Neural progenitor cell (in vitro differentiated cells): ENCODE measurements at places on chromosomes 7 and 10.
A peak's percentile ranks its signal among the peaks of the same experiment; 100 is the strongest.

DNA sequence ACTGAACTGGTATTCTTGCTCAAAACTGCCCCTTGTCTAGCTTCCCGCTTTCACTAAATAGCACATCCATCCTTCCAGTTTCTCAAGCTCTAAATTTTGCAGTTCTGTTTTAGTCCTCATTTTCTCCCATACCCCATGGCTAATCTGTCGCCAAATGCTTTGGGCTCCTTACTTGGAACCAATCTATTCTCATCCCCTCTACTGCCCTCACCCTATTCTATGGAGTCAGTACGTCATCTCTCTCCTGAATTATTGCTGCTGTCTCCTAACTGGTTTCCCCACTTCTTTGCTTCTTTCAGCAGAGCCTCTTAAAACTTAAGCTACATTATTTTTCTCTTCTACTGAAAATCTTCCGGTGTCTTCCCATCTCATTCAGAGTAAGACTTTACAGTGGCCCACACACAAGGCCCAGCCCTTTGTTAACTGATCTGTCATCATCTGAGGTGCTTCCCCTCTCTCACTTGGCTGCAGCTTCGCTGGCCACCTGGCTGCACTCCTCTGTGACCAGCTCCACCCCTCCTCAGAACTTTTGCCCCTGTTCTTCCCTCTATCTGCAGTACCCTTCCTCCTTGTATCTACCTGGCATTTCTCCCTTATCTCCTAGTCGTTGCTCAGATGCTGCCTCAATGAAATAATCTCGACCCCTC, 9.9 kb downstream of the STARD3NL start:
- H3K4me3 ChIP-seq: no peak overlapping the region
- H3K27me3 ChIP-seq: no peaks in the 10 kb centered on the region
- no peak overlapping the region for H3K27ac ChIP-seq
- no peaks in the 10 kb centered on the region for H3K36me3 ChIP-seq
- peaks cover 22% of the 10 kb centered on the region for H3K4me1 ChIP-seq
- peak; percentile 11 for DNase-seq

DNA sequence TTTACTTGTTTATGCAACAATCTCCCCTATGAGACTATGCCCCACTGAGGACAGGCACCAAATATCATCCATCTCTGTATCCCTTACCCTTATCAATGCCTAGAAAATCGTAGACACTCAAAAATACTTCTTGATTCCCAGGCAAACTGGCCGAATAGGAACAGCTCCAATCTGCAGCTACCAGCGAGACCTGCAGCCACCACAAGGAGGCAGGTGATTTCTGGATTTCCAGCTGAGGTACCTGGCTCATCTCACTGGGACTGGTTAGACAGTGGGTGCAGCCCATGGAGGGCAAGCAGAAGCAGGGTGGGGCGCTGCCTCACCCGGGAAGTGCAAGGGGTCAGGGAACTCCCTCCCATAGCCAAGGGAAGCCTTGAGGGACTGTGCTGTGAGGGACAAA, 10.8 kb upstream of the PPP1R3C start:
- H3K4me1 ChIP-seq: no peaks in the 10 kb centered on the region
- no peak overlapping the region for H3K27ac ChIP-seq
- H3K4me3 ChIP-seq: no peak overlapping the region
- DNase-seq: peak; percentile 29
- H3K27me3 ChIP-seq: no peaks in the 10 kb centered on the region

DNA sequence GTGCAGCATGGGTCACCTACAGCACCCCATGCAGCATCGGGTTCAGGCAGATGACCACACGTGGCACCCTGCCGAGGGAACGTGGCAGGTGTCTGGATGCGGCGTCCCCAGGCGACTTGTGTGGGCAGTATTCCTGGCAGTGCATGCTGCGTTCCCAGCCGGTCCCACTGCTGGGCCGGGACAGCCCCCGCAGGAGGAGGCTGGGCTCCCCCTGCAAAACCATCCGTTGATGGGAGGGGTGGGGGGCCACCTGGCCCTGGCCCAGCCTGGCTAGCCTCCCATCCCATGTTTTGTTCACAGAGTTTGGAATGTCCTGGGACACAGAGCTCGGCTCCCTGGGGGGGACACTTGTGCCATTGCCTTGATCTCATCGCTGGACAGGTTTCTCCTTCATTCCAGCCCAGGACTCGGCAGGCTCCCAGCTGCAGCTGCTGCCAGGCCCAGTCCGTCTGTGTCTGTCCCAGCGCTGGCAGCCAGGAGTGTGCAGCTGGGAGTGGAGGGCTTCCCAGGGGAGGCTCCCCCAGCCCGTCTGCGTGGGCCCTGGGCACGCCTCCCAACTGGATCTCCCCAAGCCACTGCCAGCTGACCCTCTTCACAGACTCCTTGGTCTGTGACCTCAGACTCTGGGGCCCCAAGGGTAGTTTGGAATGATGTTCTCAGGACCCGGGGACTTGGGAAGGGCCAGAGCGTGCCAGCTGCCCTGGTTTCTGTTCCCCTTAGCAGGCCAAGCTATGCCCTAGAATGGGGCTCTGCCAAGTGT, 32.6 kb downstream of the TMEM270 start:
- no peak overlapping the region for H3K27ac ChIP-seq
- no peaks in the 10 kb centered on the region for H3K4me1 ChIP-seq
- no peaks in the 10 kb centered on the region for H3K27me3 ChIP-seq
- no peaks in the 10 kb centered on the region for H3K36me3 ChIP-seq
- no peak for DNase-seq
- H3K4me3 ChIP-seq: no peak overlapping the region

- no peaks in the 10 kb centered on the region for H3K36me3 ChIP-seq
- H3K27ac ChIP-seq: no peak overlapping the region
- H3K27me3 ChIP-seq: peaks cover 28% of the 10 kb centered on the region
- no peak overlapping the region for H3K4me3 ChIP-seq
- DNase-seq: no peak
- H3K4me1 ChIP-seq: no peaks in the 10 kb centered on the region
These were observed 10.3 kb downstream of the ADRB1 start for GRCh38 chr10:114053946-114054345.

GRCh38 chr10:110618230-110618610, 25.9 kb upstream of the RBM20 start:
- DNase-seq: no peak
- H3K36me3 ChIP-seq: no peaks in the 10 kb centered on the region
- H3K4me1 ChIP-seq: no peaks in the 10 kb centered on the region
- no peak overlapping the region for H3K27ac ChIP-seq

- no peaks in the 10 kb centered on the region for H3K36me3 ChIP-seq
- no peak overlapping the region for H3K4me3 ChIP-seq
- no peaks in the 10 kb centered on the region for H3K27me3 ChIP-seq
- peaks cover 12% of the 10 kb centered on the region for H3K4me1 ChIP-seq
- DNase-seq: no peak
These were observed 67.2 kb downstream of the CAV1 start for GRCh38 chr7:116592041-116592355.

- H3K4me3 ChIP-seq: no peak overlapping the region
- no peaks in the 10 kb centered on the region for H3K27me3 ChIP-seq
- no peak overlapping the region for H3K27ac ChIP-seq
- no peak for DNase-seq
These were observed 23.7 kb downstream of the NMT2 start for GRCh38 chr10:15144788-15145187.

DNA sequence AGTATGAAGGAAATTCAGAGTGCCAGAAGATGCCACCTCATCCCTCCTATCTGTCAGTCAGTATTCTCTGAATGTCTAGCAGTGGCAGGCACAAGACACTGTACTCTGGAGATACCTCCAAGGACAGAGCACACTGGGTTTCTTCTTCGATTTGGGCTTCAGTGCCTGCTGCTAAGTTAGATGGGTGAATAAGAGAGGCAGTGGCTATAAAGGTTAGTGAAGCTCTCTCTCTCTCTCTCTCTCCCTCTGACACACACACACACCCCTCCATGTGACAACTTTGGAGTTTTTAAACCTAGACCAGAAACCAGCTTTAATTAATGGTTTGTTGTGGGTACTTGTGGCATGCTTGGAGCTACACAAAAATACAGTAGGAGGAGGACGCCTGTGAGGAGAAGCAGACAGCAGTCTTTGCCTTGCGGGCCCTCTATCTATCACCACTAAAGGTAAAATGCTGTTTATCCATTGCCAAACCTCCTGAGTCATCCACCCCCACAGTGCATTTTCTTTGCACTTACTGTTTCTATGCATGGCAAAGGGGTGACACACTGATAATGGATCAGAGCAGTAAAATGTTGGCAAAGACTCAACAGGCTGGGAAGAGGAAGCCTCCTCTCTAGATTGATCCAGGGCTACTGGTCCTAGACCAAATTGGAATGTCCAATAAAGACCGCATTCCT, 102.5 kb downstream of the TRIL start:
- H3K36me3 ChIP-seq: no peaks in the 10 kb centered on the region
- peaks cover 24% of the 10 kb centered on the region for H3K27me3 ChIP-seq
- no peak overlapping the region for H3K27ac ChIP-seq
- H3K4me3 ChIP-seq: no peak overlapping the region
- peaks cover 9% of the 10 kb centered on the region for H3K4me1 ChIP-seq
- DNase-seq: no peak

GRCh38 chr7:90833443-90833842, 237.3 kb downstream of the CDK14 start:
- H3K36me3 ChIP-seq: no peaks in the 10 kb centered on the region
- H3K27me3 ChIP-seq: no peaks in the 10 kb centered on the region
- no peak overlapping the region for H3K4me3 ChIP-seq
- no peak for DNase-seq

- DNase-seq: no peak
- no peaks in the 10 kb centered on the region for H3K36me3 ChIP-seq
- H3K27me3 ChIP-seq: no peaks in the 10 kb centered on the region
- no peak overlapping the region for H3K4me3 ChIP-seq
These were observed 177.1 kb upstream of the CSTF2T start for GRCh38 chr10:51876503-51876902.

DNA sequence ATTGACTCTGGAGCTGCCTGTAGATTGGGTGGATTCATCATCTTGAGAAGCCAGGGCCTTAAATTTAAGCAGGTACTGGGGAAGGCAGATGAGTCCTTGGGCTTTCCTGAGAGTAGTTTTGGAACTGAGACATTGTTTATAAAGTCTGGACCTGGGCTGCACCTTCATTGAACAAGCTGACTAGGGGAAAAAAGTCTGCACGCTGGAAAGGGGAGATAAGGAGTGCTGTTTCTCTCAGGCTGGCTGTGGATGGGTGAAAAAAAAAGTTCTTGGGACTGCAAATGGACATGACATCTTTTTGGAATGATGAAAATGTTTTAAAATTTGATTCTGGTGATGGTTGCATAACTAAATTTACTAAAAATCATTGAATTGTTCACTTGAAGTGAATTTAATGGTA, 12.0 kb downstream of the SEC24C start:
- no peaks in the 10 kb centered on the region for H3K27me3 ChIP-seq
- H3K4me3 ChIP-seq: no peak overlapping the region
- H3K36me3 ChIP-seq: peaks cover 7% of the 10 kb centered on the region
- no peaks in the 10 kb centered on the region for H3K4me1 ChIP-seq

DNA sequence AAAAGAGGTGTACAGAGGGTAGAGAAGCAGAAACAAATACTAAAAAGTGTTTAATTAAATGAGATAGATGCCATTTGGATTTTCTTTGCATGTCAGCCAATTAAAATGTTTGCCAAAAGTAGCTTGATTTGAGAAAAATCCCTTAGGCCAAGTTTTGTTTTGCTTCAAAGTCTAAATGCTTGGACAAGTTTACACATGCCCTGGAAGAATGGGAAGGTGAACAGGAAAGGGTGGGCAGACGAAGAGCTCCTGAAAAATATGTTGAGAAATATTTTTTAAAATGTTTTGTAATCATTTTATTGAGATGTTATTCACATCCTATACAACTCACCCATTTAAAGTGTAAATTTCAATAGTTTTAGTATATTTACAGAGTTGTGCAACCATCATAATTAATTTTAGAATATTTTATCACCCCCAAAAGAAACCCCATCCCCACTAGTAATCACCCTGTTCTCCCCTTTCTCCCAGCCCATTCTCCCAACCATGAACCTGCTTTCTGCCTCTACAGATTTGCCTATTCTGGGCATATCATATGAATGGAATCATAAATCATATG, 98.5 kb upstream of the ANK3 start:
- no peak overlapping the region for H3K4me3 ChIP-seq
- no peaks in the 10 kb centered on the region for H3K4me1 ChIP-seq
- H3K36me3 ChIP-seq: no peaks in the 10 kb centered on the region
- no peaks in the 10 kb centered on the region for H3K27me3 ChIP-seq
- no peak overlapping the region for H3K27ac ChIP-seq
- DNase-seq: no peak
